ENCODE measurements at places on chromosomes 2 and 18. TPM values are rescaled to one million over a fixed set of nuclear protein-coding genes. Genes with fewer than 3 reads are reported as not detected.

DNA sequence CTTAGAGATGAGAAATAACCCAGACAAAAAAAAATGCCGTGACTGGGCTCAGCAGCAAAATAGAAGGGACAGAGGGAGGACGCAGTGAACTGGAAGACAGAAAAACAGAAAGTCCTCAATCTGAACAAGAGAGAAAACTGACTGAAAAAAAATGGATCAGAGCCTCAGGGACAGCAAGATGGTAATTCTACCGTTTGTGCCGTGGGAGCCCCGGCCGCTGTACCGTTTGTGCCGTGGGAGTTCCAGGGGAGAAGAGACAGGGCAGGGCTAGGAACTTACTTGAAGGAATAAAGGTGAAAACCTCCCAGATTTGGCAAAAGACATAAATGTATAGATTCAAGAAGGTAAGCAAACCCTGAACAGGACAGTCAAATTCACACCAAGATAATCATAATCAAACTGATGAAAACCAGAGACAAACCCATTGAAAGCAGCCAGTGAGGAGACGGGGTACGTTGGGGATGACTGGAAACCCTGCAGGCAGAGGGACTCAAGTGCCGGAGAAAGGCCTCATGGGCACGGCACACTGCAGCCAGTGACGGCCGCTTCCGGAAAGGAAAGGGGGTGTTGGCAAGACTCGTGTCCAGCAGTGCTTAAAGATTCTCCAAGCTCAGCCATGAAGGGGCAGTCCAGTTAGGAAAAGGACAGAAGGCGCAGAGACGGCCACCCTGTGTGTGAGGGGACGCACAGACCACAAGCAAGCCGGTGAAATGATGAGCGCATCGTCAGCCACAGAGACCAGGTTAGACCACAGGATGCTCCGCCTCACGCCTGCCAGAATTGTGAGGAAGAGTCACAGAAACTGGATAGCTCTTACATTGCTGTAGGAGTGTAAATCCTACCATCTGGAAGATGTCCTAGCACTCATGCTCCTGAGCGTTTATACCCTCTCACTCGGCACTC is 40.0 kb upstream of the NFATC1 start:
- DNase-seq: no peak
- no peaks in the 10 kb centered on the region for H3K27me3 ChIP-seq
- no peak overlapping the region for H3K4me3 ChIP-seq
- H3K36me3 ChIP-seq: peaks cover 10% of the 10 kb centered on the region
- H3K4me1 ChIP-seq: no peaks in the 10 kb centered on the region
- no peak overlapping the region for H3K27ac ChIP-seq

- peak overlapping the region; percentile 84 for H3K27ac ChIP-seq
- H3K27me3 ChIP-seq: no peaks in the 10 kb centered on the region
- no peaks in the 10 kb centered on the region for H3K36me3 ChIP-seq
Observed at GRCh38 chr2:30368258-30368657, 78.8 kb upstream of the LCLAT1 start.

- H3K4me3 ChIP-seq: peak overlapping the region; percentile 84
- H3K27me3 ChIP-seq: peaks cover 9% of the 10 kb centered on the region
- H3K27ac ChIP-seq: peak overlapping the region; percentile 76
- H3K36me3 ChIP-seq: peaks cover 4% of the 10 kb centered on the region
- H3K4me1 ChIP-seq: peaks cover 29% of the 10 kb centered on the region
Observed at GRCh38 chr2:169734169-169734847, 676 bp downstream of the KLHL23 start.

- H3K4me1 ChIP-seq: peaks cover 20% of the 10 kb centered on the region
- H3K36me3 ChIP-seq: no peaks in the 10 kb centered on the region
- no peak overlapping the region for H3K4me3 ChIP-seq
- peak overlapping the region; percentile 93 for H3K27ac ChIP-seq
- peaks cover 2% of the 10 kb centered on the region for H3K27me3 ChIP-seq
Observed at GRCh38 chr2:209525834-209526281, 102.0 kb downstream of the MAP2 start.

The ZFP36L2 gene
- total RNA-seq: 100 TPM

The LINC00305 gene
- total RNA-seq: not detected
